ENCODE measurements at places on chromosomes 5 and 9. TPM values are rescaled to one million over a fixed set of nuclear protein-coding genes. Genes with fewer than 3 reads are reported as not detected.

DNA sequence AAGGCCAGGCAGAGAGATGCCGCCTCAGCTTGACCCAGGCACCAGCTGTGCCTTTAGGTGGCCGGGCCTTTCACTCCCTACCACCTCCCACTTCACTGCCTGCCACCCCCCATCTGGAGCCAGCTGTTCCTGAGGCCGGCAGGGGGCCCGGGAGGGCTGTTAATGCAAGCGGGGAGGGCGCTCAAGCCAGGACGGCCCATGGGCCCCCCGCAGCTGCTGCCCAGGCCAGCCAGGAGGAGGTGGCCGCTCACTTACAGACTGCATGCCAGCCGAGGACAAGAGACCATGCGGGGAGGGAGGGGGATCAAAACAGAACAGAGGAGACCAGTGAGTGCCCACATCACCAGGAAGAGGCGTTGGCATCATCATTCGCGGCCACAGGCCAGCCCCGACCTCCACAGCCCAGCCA, 4.5 kb downstream of the ABCA2 start:
- no peak overlapping the region for H3K27ac ChIP-seq
- no peak overlapping the region for H3K4me3 ChIP-seq

GRCh38 chr9:123191260-123191659, 77.1 kb downstream of the STRBP start:
- H3K4me1 ChIP-seq, result peaks cover 20% of the 10 kb centered on the region
- no peaks in the 10 kb centered on the region for H3K36me3 ChIP-seq
- no peak overlapping the region for H3K27ac ChIP-seq
- H3K27me3 ChIP-seq, result no peaks in the 10 kb centered on the region

GRCh38 chr9:16693616-16694015, 176.9 kb downstream of the BNC2 start:
- H3K4me1 ChIP-seq, result no peaks in the 10 kb centered on the region
- no peaks in the 10 kb centered on the region for H3K27me3 ChIP-seq
- no peak for DNase-seq
- no peaks in the 10 kb centered on the region for H3K36me3 ChIP-seq

DNA sequence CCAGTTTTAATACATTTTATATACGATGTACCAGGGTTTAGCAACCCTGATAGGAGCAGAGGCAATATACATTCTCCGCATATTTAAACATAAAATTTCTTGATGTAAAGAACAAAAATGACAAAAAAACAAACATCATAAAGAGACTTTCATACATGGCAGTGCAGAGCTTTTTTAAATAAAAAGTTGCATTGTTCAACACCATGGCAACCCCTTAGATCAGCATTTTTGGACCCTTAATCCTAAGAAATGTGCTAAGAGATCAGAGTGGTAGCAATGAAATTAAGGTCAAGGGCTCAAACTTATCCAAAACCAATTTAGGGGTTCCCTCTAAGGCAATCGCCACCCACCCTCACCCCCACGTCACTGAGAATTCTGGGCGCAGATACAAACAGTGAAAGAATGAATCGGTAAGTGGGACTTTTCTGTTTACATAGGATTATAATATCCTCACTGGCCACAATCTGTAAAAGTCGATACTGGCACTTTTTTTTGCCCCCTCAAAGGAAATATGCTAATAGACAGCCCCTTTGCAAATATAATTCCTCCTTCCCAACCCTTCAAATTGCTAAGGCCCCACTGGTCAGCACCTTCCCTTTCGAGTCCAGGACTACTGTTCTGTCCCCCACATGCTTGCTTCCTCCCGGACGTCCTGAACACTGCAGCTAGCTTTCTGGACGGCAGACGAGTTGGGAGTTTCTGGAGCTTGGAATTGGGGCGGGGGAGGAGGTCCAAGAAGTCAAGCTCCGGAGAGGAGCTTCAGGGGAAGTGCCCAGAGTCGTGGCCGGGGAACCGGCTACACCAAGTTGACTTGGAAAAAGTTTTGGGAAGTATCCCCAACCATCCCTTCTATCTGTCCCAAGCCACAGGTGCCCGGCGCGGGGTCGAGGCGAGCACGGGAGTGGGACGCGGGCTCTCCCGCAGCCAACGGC, 2.2 kb downstream of the GAS1 start:
- H3K4me3 ChIP-seq, result peak overlapping the region; percentile 72
- H3K27ac ChIP-seq, result no peak overlapping the region
- H3K27me3 ChIP-seq, result peaks cover 44% of the 10 kb centered on the region
- H3K36me3 ChIP-seq, result no peaks in the 10 kb centered on the region
- peaks cover 16% of the 10 kb centered on the region for H3K4me1 ChIP-seq

DNA sequence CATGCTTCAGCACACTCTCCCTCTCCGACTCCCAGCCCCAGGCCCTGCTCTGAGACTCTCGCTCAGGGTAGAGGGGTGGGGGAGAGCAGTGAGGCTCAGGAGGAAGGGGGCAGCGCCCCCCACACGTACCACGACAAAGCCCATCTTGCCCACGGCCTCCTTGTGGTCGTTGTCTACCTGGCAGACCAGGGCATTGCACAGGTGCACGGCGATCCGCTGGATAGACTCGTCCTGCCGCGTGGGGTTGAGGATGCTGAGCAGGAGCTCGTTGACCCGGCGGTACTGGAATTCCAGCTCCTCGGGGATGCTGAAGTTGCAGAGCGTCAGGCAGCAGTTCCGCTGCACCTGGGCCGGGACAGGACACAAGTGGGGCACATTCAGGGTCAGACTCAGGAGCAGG, 18.5 kb upstream of the ZDHHC12 start:
- H3K27ac ChIP-seq, result no peak overlapping the region
- no peaks in the 10 kb centered on the region for H3K4me1 ChIP-seq
- H3K27me3 ChIP-seq, result no peaks in the 10 kb centered on the region
- peaks cover 8% of the 10 kb centered on the region for H3K36me3 ChIP-seq
- no peak for DNase-seq
- H3K4me3 ChIP-seq, result no peak overlapping the region

GRCh38 chr5:89686081-89686765, 723.3 kb downstream of the CETN3 start:
- DNase-seq, result no peak
- no peaks in the 10 kb centered on the region for H3K36me3 ChIP-seq
- no peaks in the 10 kb centered on the region for H3K27me3 ChIP-seq
- H3K4me3 ChIP-seq, result peak overlapping the region; percentile 19
- H3K27ac ChIP-seq, result peak overlapping the region; percentile 90
- H3K4me1 ChIP-seq, result peaks cover 19% of the 10 kb centered on the region

DNA sequence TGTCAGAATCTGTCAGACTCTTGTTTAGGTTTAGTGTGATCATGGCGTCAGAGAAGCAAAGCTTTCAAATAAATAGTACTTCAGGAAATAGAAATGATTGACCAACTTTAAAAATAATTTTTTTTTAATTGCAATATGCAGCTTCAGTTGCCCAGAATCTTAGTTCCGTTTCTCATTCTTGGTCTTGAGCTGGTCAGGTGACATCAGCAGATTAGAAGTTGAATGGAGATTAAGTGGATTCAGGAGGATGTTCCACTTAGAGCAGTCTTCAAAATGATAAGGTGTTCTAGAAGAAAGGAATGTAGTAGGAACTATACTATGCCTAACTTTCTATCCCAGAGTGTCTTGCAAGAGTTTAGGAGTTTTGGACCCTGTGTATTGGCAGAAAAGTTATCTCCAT, 30.6 kb downstream of the OTULIN start:
- no peak overlapping the region for H3K4me3 ChIP-seq
- H3K36me3 ChIP-seq, result peaks cover 27% of the 10 kb centered on the region
- DNase-seq, result no peak
- H3K4me1 ChIP-seq, result peaks cover 3% of the 10 kb centered on the region
- no peaks in the 10 kb centered on the region for H3K27me3 ChIP-seq

- H3K4me1 ChIP-seq, result no peaks in the 10 kb centered on the region
- DNase-seq, result no peak
- no peaks in the 10 kb centered on the region for H3K36me3 ChIP-seq
- H3K4me3 ChIP-seq, result no peak overlapping the region
Measured at GRCh38 chr5:7325975-7326913, 69.7 kb upstream of the ADCY2 start.

DNA sequence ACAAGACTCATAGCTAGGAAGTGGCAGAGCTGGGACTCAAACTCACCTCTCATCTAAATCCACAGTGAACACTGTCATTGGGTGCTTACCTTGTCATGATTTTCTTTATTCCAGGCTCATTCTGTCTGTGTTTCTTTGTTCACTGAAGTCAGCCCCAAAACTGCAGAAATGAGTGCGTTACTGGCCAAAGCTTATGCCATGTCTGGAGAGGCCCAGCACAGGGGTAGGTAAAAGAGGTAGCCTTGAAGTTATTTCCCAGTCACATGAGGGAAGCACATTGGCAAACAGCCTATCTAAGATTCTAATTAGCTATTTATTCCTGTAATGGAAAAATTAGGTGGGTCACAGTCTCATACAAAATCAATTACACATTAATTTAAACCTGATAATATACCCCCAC, 29.8 kb downstream of the TTC23L start:
- no peak overlapping the region for H3K27ac ChIP-seq
- no peaks in the 10 kb centered on the region for H3K36me3 ChIP-seq
- no peak overlapping the region for H3K4me3 ChIP-seq
- no peak for DNase-seq
- H3K27me3 ChIP-seq, result peaks cover 6% of the 10 kb centered on the region
- H3K4me1 ChIP-seq, result no peaks in the 10 kb centered on the region

DNA sequence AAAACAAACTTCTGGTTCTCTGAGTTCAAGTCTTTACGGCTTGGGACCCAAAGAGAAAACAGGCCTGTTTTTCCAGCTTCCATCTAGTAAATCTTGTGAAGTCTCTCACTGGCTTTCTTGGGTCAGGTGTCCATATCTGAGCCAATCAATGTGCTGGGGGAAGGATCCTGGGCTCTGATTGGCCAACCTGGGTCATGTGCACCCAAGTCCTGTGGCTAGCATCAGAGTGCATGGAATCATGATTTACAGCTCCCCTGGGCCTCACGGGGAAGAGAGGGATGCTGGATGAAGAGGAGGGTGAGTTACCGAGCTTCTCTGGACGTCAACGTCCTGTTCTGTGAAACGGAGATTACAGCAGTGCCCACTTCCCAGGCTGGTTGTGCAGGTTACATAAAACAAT, 19.4 kb downstream of the CXCL14 start:
- H3K4me1 ChIP-seq, result peaks cover 11% of the 10 kb centered on the region
- H3K27me3 ChIP-seq, result peaks cover 61% of the 10 kb centered on the region
- no peak for DNase-seq
- no peaks in the 10 kb centered on the region for H3K36me3 ChIP-seq
- H3K27ac ChIP-seq, result no peak overlapping the region
- no peak overlapping the region for H3K4me3 ChIP-seq

- no peak overlapping the region for H3K27ac ChIP-seq
- H3K4me3 ChIP-seq, result no peak overlapping the region
- H3K4me1 ChIP-seq, result peaks cover 20% of the 10 kb centered on the region
- H3K36me3 ChIP-seq, result no peaks in the 10 kb centered on the region
- DNase-seq, result no peak
- H3K27me3 ChIP-seq, result no peaks in the 10 kb centered on the region
Measured at GRCh38 chr5:14850419-14851049, 21.0 kb downstream of the ANKH start.

DNA sequence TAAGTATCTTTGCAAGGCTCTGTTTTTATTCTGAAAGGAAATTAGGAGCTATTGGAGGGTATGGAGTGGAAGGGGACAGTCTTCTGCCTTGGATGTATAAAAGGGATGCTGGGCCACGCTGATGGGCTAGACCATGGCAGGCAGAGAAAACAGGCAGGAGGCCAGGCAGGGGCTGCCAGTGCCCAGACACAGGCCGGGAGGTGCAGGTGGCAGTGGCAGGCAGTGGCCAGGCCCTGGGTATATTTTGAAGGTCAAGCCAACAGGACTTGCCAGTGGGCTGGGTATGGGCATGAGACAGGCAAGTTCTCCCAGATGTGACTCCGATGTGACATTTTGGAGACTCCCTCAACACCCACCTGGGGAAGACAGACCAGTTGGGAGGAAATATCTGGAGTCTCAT, 131.9 kb downstream of the KCNIP1 start:
- no peaks in the 10 kb centered on the region for H3K36me3 ChIP-seq
- no peak for DNase-seq
- H3K27me3 ChIP-seq, result peaks cover 50% of the 10 kb centered on the region

- H3K4me3 ChIP-seq, result no peak overlapping the region
- no peak for DNase-seq
- peak overlapping the region; percentile 89 for H3K27ac ChIP-seq
Measured at GRCh38 chr9:2041736-2042135, 26.6 kb downstream of the SMARCA2 start.

GRCh38 chr5:168030912-168031311, 260.5 kb upstream of the WWC1 start:
- H3K36me3 ChIP-seq, result no peaks in the 10 kb centered on the region
- H3K27me3 ChIP-seq, result no peaks in the 10 kb centered on the region
- DNase-seq, result no peak
- no peak overlapping the region for H3K27ac ChIP-seq
- no peak overlapping the region for H3K4me3 ChIP-seq

DNA sequence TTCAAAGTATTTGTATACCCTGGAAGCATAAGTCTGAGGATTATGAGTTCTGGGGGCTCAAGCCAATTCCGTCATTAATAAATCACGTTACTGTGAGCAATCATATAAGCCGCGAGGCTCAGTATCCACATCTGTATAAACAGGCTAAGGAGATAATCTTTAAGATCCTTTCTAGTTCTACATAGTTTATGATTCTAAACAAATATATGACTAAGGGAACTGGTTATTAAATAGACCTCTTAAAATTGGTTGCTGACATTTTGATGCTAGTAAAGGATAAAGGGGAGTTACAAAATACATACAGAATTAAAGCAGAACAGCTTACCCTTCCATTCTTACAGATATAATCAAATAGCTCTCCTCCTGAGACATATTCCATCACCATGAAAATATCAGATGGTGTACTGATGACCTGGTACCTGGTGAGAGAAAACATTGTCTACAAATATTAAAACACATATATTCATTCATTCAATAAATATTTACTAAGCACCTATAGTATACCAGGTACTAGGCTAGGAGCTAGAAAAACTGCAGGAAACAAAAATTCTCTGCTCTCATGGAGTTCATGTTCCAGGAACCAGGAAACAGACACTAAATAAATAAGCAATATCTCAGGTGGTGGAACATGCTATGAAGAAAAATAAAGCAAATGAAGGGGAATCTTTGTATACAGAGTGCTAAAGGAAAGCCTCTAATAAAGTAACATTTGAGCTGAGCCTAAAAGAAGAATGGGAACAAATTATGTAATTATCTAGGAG, 19.5 kb upstream of the TTC33 start:
- no peak for DNase-seq
- no peak overlapping the region for H3K27ac ChIP-seq
- no peaks in the 10 kb centered on the region for H3K27me3 ChIP-seq
- H3K4me1 ChIP-seq, result no peaks in the 10 kb centered on the region
- peaks cover 17% of the 10 kb centered on the region for H3K36me3 ChIP-seq

The RANBP17 gene
- polyA plus RNA-seq, result not detected

The ZNF883 gene
- 0.98 TPM for polyA plus RNA-seq

The MRPS30 gene
- polyA plus RNA-seq, result 72.7 TPM

The NUP188 gene
- polyA plus RNA-seq, result 28.0 TPM

The GOLGA1 gene
- polyA plus RNA-seq, result 4.0 TPM

The NOXA1 gene
- not detected for polyA plus RNA-seq

Measured in naive B cell (primary cell).